ENCODE measurements at places on chromosomes 5 and 9. TPM values are rescaled to one million over a fixed set of nuclear protein-coding genes. Genes with fewer than 3 reads are reported as not detected.

Gene FBXO38
- total RNA-seq: 67.6 TPM

Gene S100Z
- total RNA-seq: not detected

Gene CD180
- not detected for total RNA-seq

Gene FAM151B
- 9.8 TPM for total RNA-seq

Gene NKD2
- total RNA-seq: 3.7 TPM

Gene CDH9
- total RNA-seq: not detected

Gene ACTL7A
- total RNA-seq: not detected

Gene BDP1
- 20.8 TPM for total RNA-seq

Gene LCN9
- not detected for total RNA-seq

Gene GPR151
- not detected for total RNA-seq

Gene COL15A1
- 2.7 TPM for total RNA-seq

Gene TLN1
- 322 TPM for total RNA-seq

Gene NMUR2
- total RNA-seq: not detected

Gene CARTPT
- not detected for total RNA-seq

Gene SPAG8
- total RNA-seq: 1.7 TPM

Gene CCNB1
- total RNA-seq: 124 TPM

Gene AUH
- total RNA-seq: 22.9 TPM

Gene ASS1
- total RNA-seq: 149 TPM

Gene FAM153A
- not detected for total RNA-seq

Gene SLC4A9
- total RNA-seq: not detected

Gene C7
- 15.2 TPM for total RNA-seq

Gene CAVIN4
- total RNA-seq: 1.2 TPM

Gene PCA3
- 0.26 TPM for total RNA-seq

Gene PAEP
- not detected for total RNA-seq

Gene PLAC8L1
- total RNA-seq: 0.40 TPM

Gene PRR7
- total RNA-seq: 5.3 TPM

Gene PITX1
- 0.44 TPM for total RNA-seq

Gene ZDHHC21
- total RNA-seq: 12.2 TPM

Gene F12
- 0.25 TPM for total RNA-seq

Gene ZNF454
- total RNA-seq: 1.1 TPM

Gene PCDHGC3
- 83.4 TPM for total RNA-seq

Gene UAP1L1
- 14.0 TPM for total RNA-seq

Gene RGMB
- 30.3 TPM for total RNA-seq

Gene ZBED3
- 0.81 TPM for total RNA-seq

Gene COX7C
- total RNA-seq: 236 TPM

All from aortic smooth muscle cell (primary cell).